ENCODE measurements at places on chromosomes 6 and 20.

DNA sequence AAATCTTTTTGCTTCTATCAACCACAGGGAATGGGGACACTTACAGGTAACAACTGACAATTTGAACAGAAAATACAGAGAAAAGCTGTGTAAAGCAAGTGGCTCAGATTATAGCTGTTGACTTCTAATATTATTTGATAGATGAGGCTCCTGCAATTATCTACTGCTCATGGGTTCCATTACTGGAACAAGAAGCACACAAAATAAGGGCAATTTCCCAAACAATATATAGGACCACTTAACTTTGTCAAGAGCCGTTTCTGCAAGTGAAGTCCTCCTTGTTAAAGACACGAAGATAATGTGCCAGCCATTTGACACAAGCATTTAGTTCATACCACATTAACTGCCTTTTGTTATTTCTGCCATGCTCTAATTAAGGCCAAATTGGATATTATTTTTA, 315.5 kb upstream of the ARID1B start:
- DNase-seq = no peak

DNA sequence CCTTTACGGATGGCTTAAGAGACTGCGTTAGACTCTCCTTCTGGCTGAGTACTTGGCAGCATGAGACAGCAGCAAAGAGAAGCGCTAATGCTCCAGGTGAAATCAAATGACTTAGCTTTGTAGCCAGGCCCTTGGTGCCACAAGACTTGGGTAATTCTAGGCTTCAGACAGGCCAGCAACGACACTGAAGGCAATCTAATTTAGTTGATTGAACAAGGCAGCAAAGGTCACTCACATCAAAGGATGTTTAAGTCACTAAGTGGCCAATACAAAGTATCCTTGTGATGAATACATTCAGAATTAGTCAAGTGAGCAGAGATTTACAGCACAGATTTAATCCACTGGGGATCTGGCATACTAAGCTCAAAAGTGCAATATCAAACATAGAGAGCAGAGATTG, 113.2 kb downstream of the FAM83B start:
- DNase-seq = no peak

GRCh38 chr20:46111028-46111835, 6.9 kb upstream of the CD40 start:
- DNase-seq = no peak

- no peak for DNase-seq
These were observed 253.5 kb downstream of the QKI start for GRCh38 chr6:163668061-163668426.

- DNase-seq = no peak
These were observed 13.6 kb upstream of the SRSF6 start for GRCh38 chr20:43444107-43444506.

DNA sequence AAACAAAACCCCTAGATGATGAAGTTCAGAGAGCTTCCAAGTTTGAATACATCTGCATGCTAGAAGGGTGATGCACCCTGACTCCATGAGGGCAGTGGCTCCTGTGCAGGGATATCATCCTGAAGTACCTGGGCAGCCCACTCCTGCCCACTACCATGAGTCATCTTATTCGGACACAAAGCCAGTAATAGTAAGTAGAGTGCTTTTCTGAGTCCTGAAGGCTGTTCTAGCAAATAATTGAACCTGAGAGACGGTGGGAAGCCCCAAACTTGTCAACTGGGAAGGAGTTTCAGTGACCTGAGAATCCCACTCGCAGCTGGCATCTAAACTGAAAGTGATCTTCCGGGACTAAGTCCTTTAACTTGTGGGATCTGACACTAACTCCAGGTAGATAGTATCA, 152.9 kb upstream of the COL21A1 start:
- no peak for DNase-seq

DNA sequence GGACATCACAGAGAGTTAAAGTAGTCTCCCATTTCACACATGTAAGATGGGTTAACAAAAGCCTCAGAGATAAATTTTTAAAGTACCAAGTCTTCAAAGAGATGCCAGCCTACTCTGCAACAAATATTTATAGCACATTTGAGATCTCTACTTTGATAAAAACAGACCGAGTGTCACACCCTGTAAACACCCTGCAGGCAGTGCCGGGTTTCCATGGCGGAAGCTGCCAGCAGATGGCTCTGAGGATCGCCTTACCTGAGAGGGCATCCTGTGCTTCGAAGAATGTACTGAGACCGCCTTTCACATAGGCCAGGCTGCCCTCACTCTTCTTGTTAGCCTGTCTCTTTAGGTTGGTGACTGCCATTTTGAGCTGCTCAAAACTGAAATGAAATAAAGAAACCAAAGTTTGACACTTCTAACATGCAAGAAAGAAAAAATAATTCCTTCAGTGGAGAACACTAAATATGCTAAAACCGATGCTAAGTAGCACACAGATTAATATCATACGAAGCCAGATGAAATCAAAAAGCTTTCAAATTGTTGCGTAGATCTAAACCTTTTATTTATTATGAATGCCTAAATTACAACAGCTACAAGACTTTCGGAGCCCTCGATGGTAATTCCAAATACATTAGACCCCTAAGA, 39.3 kb downstream of the HUS1B start:
- DNase-seq = no peak

- no peak for DNase-seq
These were observed 47.1 kb downstream of the SCAND1 start for GRCh38 chr20:35907017-35907701.

GRCh38 chr6:45431317-45432065, 53.8 kb upstream of the SUPT3H start:
- no peak for DNase-seq

- DNase-seq = no peak
These were observed 38.0 kb downstream of the FOXA2 start for GRCh38 chr20:22546344-22546743.

- DNase-seq = no peak
These were observed 53.0 kb downstream of the LRRC1 start for GRCh38 chr6:53847796-53848314.
